ENCODE measurements at places on chromosomes 7 and 10. TPM values are rescaled to one million over a fixed set of nuclear protein-coding genes. Genes with fewer than 3 reads are reported as not detected.

The KIN gene
- total RNA-seq, result 3.0 TPM

The TECPR1 gene
- 14.7 TPM for total RNA-seq

The GIMAP4 gene
- total RNA-seq, result not detected

The DNAAF5 gene
- total RNA-seq, result 13.9 TPM

The TUBAL3 gene
- total RNA-seq, result not detected

The GNGT1 gene
- not detected for total RNA-seq

The ST7 gene
- 25.3 TPM for total RNA-seq

- no peak for DNase-seq
These were observed 5.6 kb downstream of the AKR1B15 start for GRCh38 chr7:134554417-134554966.

- DNase-seq, result peak; percentile 57
These were observed 17.3 kb upstream of the INPP5A start for GRCh38 chr10:132520177-132520811.

DNA sequence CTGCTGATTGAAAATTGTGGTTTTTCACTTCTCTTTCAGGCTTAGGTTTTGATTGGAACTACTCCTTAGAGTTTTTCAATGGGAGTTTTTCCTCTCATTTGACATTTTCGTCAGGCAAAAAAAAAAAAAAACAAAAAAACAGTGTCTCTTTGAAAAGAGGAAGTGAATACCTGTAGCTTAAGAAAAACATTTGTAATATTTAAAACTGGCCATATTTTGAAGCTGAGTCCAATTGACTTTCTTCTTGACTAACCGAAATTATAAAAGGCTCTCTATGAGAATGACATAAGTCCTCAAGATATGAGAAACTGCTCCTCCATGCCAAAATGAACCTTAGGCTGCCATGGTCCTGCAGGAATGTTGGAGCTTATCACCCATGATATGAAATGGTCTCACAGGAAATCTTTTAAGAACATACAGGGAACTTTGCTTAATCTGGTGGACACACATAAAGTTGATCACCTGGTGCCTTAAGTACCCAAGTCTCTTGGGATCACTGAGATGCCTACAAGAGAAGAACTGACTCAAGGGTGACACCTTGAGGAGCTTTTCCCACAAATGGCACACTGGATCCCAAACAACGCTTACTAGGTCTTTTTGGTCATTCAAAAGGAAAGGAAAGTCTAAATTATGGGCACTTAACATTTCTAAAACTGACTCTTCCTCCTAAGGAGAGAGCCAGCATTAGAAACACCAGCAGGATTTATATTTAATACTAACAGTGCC, 263.4 kb downstream of the CDC14C start:
- no peak for DNase-seq

- no peak for DNase-seq
These were observed 66.3 kb upstream of the EFCAB10 start for GRCh38 chr7:105647591-105647990.

- DNase-seq, result no peak
These were observed 64.1 kb downstream of the ZMIZ1 start for GRCh38 chr10:79132681-79133381.

DNA sequence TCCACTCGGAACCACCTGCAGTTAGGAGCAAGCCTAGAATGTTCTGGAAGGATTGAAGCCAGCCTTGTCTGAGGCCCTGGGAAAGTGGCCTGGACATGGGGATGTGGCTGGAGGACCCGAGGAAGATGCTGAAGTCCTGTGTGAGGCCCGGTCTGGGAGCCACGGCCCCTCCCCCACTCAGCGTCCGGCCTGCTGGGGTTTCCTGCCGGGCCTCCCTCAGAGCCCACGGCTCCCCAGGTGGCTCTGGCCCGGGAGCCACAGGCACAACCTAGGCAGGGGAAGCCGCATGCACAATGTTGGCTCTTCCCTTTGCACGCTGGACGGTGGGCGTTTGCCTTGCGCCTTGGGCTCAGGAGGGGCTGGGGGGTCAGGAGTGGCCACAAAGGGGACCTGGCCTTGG, 39.0 kb downstream of the UNCX start:
- no peak for DNase-seq

DNA sequence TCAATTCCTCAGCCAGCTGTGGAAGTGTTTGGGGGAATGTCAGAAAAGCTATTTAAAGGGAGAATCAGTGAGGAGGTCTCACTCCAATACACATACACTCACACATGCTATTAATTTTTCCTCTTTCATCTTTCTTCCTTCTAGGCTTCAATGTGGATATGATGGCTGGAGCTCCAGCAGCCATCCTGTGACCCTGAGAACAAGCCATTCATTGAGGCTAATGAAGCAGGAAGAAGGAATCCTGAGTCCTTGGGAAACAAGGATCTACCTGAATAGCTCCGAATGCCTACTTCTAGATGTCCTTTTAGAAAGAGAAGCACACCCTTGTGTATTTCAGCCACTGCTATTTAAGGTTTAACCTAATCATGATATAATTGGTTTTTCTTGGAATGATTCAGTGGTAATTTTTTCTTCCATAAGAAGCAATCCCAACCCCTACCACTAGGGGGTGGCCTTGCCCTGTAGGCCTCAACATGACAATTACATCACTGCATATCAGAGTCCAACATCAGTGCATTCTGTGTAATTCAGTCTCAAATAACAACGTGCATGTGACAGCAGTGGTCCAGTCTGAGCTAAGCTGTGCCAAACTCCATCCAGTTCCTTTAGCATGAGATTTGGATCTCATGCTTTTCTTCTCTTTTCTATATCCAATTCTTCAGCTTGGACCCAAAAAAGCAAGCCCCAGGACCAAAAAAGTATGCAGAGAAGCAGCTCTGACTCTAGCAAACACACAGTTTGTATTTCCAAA, 85.3 kb upstream of the ANKRD1 start:
- DNase-seq, result peak; percentile 79

DNA sequence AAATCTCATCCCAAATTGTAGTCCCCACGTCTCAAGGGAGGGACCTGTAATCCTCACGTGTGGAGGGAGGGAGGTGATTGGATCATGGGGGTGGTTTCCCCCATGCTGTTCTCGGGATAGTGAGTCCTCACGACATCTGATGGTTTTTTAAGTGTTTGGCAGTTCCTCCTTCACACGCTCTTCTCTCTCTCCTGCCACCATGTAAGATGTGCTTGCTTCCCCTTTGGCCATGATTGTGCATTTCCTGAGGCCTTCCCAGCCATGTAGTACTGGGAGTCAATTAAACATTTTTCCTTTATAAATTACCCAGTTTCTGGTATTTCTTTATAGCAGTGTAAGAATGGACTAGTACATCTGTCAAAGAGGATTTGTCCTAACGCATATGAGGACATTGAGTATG, 59.5 kb downstream of the RGS10 start:
- DNase-seq, result no peak

- DNase-seq, result no peak
These were observed 29.3 kb upstream of the KMT2E start for GRCh38 chr7:104984585-104985258.
